ENCODE measurements at places on chromosomes 16 and 17.

GRCh38 chr16:51651061-51651466 is 500.0 kb upstream of the SALL1 start:
- DNase-seq = no peak

- no peak for DNase-seq
Observed at GRCh38 chr17:67605256-67605912, 112.4 kb upstream of the NOL11 start.

DNA sequence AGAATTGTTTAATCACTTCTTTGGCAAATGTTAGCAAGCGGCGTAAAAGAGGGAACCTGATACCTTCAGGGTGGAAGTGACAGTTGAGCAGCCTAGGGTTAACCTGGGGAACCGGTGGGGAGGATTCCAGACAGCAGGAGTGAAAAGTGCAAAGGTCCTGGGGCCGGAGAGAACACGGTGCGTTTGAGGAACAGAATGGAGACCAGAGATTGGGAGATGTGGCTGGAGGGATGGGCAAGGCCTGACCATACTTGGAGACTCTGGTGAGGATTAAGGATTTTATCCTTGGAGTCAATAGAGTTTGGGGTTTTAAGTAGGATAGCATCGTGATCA is 2.3 kb upstream of the ZNF500 start:
- DNase-seq = no peak

DNA sequence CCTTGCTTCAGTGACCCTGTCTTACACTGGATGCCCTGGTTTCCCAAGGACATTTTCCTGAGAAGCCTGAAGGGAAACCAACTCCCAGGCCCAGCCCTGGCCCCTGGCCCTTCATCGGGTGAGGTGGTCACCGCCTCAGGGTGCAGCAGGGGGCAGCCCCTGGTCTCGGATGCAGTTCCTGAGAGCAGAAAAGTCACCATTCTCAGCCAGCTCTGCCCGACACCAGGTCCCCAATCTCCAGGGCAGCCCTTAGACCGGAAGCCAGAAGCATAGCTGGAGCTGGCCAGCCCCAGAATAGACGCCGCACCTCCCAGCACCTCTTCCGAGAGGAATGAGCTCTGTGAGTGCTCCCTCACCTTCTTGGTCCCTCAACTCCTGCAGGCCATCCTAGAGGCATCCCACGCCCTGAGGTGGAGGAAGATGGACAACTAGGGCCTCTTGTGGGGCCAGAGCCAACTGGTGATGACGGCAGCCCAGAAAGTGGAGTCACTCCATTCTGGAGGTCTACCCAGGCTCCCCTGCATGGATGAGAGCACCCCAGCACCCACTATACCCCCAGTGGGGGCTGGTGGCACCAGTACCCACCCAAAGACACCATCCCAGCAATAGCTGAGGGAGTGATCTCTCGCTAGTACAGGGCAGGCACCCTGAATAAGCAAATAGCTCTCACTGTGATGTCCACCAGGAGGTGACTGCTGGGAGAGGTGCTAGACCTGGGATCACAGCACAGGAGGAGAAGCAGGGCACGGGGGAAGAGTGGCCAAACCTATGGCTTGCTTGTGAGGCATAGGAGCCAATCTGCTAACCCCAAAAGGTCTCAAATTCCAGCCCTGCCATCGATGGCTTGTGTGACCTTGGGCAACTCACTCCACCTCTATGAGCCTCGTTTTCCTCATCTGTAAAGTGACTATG is 56.2 kb downstream of the TK2 start:
- DNase-seq = no peak

GRCh38 chr17:19497624-19498023 is 36.0 kb upstream of the SLC47A1 start:
- no peak for DNase-seq

DNA sequence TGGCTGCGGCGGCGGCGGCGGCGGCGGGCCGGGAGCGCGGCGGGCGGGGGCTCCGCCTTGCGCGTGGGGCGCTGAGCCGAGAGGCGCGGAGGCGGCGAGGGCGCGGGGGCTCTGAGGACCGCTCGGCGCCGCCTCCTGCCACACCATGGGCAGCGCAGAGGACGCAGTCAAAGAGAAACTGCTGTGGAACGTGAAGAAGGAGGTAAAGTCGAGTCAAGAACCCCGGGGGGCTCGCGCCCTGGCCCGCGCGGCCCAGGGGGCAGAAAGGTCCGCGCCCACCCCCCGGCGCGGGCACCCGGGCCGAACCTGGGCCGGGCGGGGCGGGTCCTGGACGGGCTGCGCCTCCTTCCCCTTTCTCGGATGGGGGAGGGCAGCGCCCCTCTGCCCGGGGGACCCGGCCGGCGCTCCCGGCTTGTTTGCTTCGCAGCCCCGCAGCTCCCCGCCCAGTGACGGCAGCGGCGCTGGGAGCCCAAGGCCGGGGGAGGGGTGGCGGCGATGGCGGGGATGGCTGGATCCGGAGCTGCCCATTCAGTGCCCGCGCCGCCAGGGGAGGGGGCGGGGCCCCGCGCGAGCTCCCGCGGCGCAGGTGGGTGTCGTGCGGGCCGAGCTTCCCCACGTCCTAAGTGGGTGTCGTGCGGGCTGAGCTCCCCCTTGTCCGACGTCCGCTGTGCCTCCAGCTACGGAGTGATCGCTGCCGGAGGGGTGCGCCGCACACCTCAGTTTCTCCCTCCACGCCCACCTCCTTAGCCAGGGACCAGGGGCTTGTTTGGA is 428 bp downstream of the SGSM2 start:
- DNase-seq = no peak

DNA sequence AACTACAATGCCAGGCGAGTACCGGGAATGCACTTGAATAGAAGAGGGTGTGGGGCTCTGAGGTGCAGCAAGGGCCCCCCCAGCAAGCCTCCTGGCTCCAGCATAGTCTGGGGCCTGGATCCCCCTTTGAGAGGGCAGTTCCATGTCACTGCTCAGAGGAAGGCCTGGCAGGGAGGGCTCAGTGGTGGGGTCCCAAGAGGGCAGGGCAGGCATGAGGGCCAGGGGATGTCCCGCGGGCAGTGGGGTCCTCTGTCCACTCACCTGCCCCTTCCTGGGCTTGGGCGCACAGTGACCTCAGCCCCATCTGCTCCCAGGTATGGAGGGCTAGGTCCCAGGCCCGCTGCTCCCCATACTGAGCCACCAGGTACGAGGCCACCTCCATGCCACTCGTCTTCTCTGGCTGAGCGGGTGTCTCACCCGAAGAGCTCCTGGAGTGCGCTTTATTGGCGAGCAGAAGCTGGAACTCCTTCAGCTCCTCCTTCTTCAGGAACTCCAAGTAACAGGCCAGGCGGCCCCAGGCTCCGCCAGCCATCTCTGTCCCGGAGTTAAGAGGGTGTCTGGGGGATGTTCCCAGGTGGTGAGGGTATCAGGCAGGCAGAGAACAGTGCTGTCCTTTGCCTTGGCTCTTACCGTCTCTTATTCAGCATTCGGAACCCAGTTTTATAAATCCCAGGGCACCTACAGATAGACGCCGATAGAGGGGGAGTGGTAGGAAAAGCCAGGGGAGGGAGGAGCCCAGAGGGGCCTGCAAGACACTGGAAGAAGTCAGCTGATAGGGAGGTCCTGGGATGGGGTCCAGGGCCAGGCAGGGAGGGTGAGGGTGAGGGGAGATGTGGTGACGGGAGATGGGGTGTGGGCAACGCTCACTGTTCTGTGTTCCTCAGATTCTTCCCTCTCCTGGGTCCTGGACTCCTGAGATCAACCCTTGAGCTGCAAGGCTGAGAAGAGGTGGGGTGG is 605 bp downstream of the NLRP1 start:
- DNase-seq = no peak

- no peak for DNase-seq
Observed at GRCh38 chr16:9275377-9275776, 183.9 kb downstream of the HAPSTR1 start.

DNA sequence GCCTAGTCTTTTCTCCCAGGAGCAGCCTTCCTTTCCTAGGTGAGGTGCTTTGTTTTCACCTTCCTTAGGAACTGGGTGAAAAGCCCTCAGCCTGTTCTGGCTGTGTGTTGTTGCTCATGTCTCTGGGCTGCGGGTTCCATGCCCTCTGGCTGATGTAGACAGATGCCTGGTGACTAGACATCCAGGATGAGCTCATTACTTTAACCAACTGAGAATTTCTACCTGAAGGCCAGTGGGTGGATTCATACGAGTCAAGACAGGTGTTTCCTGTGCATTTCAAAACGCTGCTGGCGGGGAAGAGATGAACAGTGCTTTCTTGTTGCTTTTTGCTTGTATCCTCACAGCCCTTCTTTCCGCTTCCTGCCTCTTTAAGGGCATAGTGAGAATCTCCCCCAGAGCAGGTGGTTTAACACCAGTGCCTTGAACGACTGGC is 22.3 kb downstream of the SAP30BP start:
- no peak for DNase-seq

GRCh38 chr17:63033142-63033541 is 67.1 kb downstream of the TANC2 start:
- no peak for DNase-seq

DNA sequence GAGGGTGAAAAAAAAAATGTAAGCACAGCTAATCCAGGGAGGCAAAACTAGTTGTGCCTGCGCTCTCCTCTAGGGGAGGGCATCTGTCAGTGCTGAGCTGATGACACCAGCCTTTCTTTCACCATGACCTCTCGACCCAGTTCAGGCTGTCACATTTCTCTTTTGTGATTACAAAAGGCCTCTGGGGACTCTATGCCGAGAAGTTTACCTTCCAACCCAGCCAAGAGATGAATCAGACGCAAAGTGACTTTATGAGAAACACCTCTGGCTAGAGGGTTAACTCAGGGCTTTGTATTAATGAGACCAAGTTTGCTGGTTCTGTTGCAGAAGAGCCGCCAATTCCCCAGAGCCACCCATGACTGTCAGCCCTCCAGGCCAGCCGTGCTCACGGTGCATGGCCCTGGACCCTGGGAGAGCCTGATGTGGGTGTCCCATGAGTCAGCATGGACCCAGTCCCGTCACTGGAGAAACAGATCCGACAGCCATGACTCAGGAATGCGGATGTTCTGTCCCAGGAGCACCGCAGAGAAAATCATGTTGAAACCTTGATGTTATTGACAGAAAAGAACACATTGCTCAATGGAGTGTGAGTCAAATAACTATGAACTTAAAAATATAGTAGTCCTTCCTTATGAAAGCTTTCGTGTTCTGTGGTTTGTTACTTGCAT is 437.2 kb downstream of the HS3ST3B1 start:
- no peak for DNase-seq

DNA sequence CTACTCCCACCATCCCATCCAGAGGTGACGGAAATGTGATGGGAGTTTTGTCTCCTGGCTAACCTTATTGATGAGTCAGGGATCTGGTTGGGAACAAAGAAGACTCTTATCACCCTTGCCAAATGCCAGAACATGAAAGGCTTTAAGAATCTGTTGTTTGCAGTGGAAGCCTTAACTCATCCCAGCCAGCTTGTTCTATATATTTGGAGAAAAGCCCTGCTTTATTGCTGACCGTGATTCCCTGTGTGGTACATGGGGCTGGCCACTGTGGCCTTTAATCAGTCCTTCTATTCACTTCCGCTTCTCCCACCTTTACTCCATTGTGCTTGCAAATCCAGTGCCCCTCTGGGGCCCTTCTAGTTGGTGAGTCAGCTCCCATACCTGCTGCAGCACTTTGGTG is 156.6 kb downstream of the PHKB start:
- DNase-seq = no peak

GRCh38 chr16:79576602-79577001 is 23.9 kb downstream of the MAF start:
- no peak for DNase-seq

DNA sequence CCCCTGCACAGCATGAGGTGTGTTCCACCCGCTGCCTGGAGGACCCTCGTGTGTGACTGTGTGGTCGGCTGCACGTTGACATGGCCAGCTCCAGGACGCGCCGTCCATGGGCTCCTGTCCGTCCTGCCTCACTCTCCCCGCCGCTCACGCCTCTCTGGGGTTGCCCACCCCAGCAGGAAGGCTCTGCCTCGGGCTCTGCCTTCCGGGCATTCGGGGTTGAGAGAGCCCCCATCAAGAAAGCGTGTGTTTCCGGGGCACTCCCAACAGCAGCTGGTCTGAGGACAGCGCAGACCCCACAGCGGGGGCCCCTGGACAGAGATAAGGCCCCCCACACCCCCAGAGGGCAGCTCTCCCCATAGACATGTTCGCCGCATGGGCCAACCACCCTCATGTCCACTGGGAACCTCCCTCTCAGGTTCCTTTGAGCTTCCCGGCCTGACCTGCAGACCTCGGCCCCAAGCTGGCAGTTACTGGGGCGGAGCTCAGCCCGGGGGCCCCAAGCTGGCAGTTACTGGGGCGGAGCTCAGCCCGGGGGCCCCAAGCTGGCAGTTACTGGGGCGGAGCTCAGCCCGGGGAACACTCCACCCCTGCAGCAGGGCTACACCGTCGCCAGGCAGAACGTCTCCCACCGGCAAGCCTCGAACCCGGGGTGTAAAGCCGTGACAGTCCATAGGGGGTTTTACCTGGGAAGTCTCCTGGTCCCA is 8.4 kb upstream of the PIEZO1 start:
- no peak for DNase-seq

GRCh38 chr17:80901319-80901718 is 90.3 kb upstream of the CHMP6 start:
- DNase-seq = no peak

DNA sequence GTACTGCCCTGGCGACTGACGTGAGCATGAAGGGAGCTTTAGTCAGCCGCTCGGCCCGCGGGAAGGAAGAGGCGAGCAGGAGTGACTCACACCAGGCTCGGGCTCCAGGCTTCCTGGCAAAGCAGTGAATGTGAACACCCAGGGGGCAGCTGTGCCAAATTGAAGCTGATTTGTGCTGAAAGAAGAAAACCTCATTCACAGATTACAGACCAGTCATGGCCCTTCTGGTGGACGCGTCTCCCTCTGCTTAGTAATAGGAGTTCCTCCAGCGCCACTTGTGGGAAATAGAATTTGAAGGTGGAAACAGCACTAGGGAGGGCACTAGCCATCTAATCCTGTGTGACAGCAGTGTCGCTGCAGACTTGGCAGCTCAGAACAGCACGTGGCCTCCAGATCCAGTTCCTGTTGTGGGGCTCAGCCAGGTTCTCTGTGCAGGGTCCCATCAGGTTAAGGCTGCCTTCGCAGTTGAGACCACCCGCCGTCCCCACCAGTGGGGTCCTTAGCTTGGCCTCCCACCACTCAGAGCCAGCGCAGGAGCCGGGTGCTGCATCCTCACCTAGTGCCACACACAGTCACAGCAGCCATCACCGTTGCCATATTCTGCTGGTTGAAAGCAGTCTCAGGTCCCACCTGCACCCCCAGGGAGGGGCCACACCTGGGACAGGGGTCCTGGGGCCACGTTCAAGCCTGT is 164.5 kb upstream of the CHMP6 start:
- DNase-seq = no peak

Data from left renal cortex interstitium (tissue), 4 donors.